ENCODE measurements at places on chromosomes 4 and X.

- DNase-seq, result no peak
These were observed at the start of gene SCML2 for GRCh38 chrX:18354369-18355223. TSS of gene SCML2 (minus strand) at chrX:18354688. CDS start at chrX:18334071, 20,617 bp downstream.

DNA sequence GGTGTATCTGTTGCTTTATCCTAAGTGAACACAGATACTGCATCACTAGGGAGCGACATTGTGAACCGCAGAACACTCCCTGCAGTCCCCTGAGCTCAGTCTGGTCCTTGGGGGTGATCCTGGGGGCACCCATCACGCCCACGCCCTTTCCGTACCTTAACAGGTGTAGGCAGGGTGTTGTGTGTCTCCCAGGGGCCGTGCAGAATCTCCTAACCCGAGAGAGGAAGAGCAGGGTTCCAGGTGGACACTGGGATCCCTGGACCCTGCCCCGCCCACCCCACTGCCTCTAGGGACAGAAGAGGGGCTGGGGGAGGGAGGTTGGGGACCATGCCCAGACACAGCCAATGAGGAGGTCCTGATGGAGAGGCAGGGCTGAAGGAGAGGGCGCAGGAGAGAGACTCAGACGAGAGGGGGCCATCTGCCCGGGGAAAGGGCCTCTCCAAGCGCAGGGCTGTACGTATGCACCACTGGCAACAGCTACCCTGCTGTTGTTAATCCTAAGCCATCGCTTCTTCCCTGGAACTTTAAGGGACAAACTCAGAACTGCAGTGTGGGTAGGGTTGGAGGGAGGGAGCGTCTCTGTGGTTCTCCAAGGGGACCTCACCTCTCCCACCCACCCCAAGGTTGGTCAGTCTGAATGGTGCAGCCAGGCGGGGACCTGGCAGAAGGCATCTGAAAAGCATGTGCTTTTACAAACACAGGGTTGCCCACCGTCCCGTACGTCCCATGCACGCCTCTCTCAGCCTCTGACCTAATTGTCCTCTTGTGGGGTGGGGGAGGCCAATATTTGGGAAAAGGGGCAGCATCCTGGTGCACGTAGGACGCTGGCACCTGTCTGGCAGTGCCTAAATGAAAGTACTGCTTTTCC lies 2.5 kb downstream of the P2RY8 start:
- no peak for DNase-seq

DNA sequence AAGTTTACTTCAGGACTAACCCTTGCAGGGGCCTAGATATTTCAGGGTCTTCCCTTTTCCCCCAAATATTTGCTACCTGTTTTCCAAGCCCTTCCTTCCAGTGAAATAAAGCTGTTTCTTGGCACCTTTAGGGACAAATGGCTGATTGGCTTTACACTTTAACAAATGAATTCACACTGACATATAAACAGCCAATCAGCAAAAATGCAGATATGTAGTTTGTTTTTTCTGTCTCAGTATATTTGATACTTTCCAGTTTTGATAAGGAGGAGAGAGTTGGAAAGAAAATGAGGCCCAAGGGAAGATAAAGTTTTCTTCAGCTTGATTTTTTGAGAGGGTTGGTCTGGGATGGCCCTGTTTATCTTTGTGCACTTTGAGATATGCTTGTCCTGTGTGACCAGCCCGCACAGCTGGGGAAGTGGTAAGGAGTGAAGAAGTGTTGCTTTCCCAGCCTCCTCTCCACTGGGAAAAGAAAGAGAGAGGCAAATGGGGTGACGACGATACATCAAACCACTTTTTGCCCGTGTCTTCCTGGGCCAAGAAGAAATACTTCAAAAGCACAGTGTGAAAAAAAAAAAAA lies 67.5 kb downstream of the MGST2 start:
- no peak for DNase-seq

- DNase-seq, result no peak
These were observed 326.6 kb downstream of the GPAT3 start for GRCh38 chr4:83862471-83862870.

- peak; percentile 18 for DNase-seq
These were observed 1.3 kb upstream of the PCDH7 start for GRCh38 chr4:30718641-30719453.

DNA sequence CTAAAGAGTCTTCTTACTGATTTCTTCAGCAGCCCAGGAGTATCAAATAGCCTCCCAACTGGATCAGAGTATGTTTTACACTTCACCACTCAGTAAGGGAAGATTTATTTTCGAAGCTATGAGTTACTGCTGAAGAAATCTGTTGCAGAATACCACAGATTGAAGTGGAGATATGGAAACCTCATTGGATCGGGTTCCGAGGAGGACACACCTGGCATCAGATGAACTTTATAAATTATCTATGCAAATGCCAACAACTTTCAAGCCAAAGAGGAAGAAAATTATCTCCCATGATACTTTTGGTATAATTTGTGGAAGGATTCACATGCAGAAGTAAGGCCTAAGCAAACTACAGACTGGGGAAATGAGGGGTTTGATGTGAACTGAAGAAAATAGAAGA lies 515.9 kb upstream of the NDST4 start:
- no peak for DNase-seq

GRCh38 chrX:129785160-129785947 lies 5.6 kb downstream of the SASH3 start:
- no peak for DNase-seq

- no peak for DNase-seq
These were observed 86.2 kb upstream of the FRMPD4 start for GRCh38 chrX:12052109-12052508.

DNA sequence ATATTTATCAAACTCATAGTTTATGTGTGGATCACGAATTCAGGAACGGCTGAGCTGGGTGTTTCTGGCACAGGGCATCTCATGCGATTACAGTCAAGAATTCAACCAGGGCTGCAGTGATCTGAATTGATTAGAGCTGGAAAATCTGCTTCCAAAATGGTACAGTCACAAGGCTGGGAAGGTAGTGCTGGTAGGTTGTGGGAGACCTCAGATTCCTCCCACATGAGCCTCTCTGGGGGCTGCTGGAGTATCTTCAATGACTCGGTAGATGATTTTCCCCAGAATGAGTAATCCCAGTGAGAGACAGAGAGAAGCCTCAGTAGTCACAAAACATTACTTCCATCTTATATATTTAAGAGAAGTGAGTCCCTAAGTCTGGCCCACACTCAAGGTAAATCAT lies 36.2 kb upstream of the PRDX4 start:
- no peak for DNase-seq

DNA sequence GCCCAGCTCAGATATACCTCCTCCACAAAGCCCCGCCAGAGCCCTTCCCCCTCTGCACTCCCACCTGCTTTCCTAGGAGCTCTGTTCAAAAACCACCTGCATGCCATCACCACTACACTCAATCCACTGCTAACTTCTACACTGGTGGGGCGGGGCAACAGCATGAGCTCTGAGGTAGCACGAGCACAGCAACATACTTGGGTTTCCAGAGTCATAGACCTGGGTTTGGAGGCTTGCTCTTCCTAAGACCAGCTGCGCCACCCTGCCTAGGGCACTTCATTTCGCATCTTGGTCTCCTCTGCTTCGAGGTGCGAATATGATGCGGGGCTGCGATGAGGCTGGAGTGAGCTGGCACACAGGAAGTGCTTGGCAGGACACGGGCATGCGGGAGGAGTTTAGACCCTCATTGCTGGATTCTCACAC lies 3.6 kb downstream of the SASH3 start:
- DNase-seq, result no peak

DNA sequence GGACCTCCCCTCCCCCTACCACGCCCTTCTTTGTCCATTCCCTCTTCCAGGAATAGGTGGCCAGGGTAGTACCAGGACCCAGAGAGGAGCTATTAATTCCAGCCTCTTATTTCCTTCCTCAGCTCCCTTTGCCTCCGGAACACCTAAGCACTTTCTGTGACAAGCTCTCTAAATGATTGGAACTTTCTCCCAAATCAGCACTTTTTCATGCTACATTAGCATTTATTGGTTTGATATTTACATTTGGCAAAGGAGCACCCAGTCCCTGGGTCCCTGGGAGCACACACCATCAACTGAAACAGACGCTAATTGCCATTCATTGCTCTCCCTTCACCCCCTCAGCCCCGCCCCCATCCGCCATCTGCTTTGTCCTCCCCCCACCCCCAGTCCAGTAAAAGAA lies 182.0 kb upstream of the BCOR start:
- no peak for DNase-seq

DNA sequence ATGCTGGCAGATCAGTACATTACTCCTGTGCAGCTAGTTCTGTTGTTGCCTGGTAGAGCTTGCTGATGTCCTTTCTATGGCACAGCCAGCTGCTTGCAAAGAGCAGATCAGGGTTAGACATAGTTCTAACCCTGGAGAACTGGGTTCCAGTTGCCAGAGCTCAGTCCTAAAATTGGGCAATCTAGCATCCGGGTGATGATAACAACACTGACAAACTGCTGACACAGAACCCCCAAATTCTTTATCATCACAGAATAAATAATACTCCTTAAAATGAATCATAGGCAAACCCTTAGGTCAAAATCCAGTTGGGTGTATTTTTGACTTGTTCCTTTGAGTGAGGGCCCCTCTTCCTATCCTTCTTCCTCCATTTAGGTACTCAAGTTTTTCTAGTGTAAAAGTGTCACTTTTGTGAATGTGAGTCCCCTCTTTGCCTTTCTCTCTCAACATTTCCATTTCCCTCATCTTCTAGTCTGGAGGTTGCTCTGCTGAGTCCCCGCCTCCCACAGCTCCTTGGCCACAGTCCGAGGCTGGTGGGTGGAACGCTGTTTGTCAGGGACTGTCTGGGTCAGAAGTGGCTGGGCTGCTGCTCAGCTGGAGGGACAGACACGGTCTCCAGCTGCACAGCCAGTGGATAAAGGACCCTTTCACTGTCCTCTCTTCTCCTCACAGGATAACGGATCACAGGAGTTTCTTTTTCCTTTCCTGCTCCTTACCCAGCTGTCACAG lies 93.6 kb upstream of the RASGEF1B start:
- DNase-seq, result no peak

- DNase-seq, result no peak
These were observed 209.5 kb upstream of the CPEB2 start for GRCh38 chr4:14792702-14793227.

DNA sequence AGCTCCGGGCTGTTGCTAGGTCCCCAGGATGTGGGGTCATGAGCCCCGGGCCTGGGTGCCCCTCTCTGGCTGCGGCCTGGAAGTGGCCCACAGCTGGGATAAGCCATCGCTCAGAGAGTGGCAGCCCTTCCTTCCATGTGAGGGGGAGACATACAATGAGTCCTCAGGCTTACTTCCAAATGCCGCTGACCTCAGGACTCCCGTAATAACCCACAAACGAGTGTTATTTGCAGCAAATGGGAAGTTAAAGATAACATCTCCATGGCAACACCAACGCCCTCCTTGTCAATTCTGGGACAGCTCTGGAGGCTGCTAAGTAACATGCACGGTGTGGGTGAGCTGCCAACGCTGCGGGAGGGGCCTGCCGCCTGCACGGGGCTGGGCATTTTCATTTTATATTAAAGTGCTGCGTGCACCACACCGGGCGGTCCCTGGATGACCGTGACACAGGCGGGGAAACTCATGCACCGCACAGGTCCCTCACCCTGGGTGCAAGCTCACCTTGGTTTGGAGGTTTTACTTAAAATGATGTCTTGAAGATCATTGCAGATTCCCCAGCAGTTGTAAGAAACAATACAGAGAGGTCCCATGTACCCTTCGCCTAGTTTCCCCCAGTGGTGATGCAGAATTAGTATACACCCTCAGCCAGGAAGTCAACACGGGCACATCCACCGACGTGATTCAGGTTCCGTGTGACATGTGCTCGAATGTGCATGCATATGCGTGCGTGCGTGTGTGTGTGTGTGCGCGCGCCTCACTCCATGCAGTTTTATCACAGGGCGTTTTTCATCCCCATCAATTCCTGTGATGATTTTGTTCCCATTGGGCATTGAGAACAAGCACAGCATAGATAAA lies 79.4 kb downstream of the ABLIM2 start:
- DNase-seq, result no peak

Measured in SW 1271 (cell line).